CMK (cell line): ENCODE measurements at places on chromosomes 3 and 15.

DNA sequence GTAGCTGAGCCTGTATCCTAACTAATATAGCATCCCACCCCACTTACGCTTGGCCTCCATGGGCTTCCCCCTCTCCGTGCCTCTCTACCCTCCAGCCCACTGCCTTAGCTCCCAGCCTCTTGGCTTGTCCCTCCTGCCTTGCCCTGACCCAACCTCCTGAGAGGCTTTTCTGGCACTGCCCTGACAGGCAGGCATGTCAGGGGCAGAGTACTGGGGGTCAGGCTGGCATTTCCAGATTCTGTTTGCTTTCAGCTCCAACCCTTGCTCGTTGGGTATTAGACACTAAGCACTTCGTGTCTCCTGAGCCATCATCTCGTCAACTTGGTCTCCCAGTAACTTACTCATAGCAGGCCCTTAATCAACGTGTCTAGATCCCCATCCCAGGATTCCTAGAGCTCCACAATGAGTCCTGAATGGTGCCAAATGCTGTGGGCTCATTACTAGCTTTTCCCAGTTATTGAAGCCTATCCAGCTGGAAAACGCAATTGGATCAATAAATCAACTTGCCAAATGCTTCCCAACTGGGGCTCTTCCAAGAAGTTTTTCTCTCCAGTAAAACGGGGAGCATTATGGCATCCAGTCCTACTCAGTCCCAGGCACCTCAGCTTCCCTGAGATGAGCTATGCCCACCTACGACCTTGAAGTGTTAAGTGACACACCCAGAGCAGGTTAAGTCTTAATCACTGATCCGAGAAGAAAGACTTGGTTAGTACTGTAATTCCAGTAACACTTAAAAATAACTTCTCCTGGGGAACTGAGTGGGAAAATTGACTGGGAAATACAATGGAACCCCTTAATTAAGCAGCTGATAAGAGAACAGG is 78.5 kb upstream of the DLG1 start:
- no peak for DNase-seq

DNA sequence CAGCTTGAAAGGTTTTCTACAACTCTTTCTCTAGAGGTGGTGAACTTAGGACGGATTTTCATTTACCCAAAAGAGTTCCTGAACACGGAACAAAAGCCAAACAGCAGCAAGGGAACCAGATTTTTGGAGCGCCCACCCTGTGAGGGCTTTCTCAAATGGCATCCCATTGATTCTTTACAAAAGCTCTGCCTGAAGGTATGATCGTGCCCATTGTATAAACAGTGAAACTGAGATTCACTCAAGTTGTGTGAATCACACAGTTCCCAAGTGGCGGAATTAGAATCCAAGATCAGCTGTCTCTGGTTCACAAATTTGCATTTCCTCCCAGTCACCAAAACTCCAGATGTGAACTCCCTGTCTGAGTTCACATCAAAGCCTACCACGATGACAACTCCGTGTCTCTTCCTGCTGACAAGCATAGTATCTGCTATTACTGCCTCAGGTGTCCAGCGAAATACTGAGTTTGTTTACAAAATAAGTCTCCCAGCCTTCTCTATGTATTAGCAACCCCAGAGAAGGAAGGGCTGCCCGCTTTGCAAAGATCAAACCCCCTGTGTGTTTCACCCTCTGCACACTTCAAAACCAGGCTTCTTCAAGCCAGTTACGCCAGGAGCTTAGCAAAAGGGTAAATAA is 235.9 kb upstream of the ST8SIA2 start:
- DNase-seq, result no peak

- no peak for DNase-seq
Measured at GRCh38 chr3:122572940-122573412, 4.5 kb upstream of the PARP15 start.

DNA sequence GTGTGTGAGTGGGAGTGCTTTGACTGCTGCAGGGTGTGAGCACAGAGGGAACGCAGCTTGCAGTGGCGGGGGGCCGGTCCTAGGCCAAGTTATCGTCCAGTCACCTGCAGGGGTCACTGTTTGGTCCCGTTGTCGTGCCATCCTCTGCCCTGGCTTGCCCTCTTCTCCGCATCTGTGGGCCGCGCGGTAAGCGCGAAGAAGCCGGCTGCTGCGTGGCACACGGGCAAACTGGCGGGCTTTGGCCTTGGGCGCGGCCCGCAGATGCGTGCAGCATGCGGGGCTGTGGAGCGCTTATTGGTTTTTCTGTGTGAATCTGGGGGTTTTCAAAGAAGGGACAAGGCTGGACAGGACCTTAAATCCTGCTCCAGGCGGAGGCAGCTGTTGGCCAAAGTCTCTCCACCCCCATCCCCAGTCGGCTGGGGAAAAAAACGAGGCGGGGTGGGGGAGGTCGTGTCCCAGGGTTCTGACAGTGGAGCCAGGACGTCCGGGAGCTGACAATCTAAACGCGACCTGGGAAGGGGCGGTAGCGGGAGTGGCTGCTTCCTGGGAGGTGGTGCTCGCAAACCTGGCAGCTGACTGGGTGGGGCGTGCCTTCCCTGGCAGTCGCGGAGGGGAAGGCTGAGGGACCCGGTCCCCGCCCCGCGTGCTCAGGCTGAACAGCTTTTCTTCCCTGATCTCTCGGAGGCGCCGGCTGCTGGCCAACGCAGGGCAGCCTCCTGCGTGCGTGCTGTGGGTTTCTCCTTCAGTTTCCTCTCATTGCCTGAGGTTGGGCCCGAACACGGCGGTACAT is 39.7 kb upstream of the VEPH1 start:
- DNase-seq, result no peak

- no peak for DNase-seq
Measured at GRCh38 chr3:60792249-60792852, 458.9 kb downstream of the FHIT start.

DNA sequence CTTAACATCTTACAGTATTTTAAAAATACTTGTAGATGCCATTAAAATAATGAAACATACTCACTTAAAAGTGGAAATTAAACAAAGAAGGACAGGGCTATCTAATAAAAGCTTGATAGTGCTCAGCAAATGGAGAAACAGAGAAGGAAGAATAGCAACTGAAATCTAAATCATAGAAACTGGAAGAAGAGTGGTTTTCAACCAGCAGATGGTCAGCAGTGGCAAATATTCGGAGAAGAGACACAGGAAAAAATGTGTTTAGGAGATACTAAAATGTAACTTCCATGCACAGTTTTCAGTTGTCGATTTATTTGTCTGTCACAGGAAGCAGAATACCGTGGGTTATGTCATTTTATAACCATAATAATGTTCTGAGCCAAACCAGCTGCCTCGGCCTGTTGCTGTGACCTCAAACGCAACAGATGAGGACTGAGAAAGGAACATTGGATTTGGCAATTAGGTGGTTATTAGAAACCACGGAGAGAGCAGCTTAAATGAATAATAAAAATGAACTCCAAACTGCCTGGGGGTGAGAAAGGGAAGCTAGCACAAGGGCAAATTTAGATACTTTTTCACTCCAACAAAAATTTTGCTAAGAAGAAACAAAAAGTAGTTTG is 246.6 kb upstream of the KCNMB2 start:
- no peak for DNase-seq

DNA sequence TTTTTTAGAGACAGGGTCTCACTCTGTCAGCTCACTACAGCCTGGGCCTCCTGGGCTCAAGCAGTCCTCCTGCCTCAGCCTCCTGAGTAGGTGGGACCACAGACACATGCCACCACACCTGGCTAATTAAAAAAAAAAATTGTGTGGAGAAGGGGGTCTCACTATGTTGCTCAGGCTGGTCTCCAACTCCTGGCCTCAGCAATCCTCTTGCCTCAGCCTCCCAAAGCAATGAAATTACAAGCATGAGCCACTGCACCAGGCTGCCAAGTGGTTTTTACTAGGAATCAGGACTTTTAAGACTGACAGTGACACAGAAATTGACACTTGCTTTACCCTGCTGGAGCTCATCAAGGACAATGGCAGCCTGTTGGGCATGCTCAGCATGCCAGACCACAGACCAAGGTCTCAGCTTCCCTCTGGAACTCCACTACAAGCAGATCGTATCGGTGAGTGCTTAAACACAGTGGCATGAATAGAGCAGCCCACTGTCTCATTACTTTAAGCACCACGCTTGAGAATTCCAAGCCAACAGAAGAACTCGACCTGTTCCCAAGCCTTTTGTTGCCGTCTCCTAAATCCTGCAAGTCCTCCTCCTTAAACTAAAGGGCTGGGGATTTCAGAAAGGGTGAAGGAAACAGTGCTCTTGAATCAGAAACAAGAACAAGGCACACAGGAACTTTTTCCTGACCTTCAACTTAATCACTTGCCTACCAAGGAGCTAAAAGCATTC is 41.4 kb downstream of the EOMES start:
- DNase-seq, result no peak

DNA sequence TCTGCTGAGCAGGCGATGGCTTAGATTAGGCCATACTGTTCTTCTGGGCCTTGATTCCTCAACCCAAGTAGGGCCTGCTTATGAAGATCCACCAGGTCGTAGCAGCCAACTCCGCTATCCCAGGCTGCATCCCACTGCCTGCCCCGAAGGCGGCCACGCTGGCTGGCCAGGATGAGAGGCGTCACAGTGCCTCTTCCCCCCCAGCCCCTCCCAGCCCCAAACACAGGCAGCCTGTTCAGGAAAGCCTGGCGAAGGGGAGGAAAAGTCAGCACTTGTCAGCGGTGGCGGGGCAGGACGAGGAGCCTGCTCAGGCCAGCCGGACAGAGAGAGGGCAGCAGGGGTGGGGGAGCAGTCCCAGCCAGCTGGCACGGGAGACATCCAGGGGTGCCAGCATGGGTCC is 11.2 kb downstream of the PTH1R start:
- DNase-seq, result no peak

- no peak for DNase-seq
Measured at GRCh38 chr3:143140550-143140949, 21.0 kb downstream of the CHST2 start.

GRCh38 chr3:67593761-67594234 is 60.6 kb downstream of the SUCLG2 start:
- DNase-seq, result no peak

- no peak for DNase-seq
Measured at GRCh38 chr15:39881790-39882189, 38.3 kb downstream of the GPR176 start.

- DNase-seq, result no peak
Measured at GRCh38 chr3:31620656-31621055, 87.9 kb downstream of the STT3B start.

DNA sequence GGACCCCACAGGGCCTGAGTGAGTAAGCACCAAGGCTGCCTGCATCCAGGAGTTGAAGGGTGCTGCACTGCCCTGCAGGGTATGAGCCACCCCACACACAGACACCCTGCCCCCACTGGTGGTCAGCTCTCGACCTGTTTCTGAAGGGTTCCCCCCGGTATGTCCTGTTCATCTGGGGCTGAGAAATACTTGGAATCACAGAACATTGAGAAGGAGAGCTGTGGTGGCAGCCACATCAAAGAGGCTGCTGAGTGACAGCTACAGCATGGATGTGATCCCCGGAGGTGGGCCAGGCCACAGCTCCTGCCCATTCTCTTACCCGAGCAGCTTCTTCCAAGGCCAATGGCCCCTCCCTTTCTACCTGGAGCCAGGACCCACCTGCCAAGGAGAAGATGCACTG is 66.4 kb upstream of the PLXNA1 start:
- DNase-seq, result no peak

- DNase-seq, result no peak
Measured at GRCh38 chr3:181966393-181966792, 254.7 kb downstream of the SOX2 start.

DNA sequence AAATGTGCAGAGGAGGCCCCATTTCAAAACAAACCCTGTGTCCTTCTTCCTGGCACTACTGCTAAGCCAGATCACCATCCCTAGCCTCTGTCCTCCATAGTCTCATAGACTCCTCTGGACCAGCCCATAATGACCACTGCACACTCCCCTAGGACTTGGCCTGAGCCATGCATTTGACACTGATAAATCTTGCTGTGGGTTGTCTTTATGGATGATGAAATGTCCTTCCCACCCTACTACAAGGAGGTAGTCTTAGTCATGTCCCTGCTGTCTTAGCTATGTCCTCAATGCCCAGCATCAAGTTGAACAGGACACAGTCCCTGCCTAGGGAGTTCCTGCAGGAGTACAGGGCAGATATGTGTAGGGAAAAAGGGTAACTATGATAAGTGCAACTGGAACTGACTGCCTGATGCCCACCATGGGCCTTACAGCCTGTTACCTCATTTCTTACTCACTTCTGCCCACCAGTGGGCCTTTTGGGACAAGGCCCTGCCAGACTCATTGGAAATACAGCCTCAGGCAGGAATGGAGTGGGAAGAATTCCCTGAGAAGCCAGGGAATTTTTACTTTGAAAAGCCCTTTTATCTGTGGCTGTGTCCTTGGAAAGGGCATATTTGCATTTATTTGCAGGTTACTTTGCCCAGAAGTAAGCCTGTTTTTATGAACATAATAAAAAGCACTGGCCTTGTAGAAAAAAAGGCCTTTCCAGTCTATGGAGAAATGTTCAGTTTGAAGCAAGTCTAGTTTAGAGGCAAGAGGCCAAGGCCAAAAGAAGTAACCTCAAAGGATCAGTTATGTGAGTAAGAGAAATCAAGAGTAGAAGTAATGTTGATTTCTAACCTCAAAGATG is 199.6 kb upstream of the EIF1B start:
- DNase-seq, result no peak

DNA sequence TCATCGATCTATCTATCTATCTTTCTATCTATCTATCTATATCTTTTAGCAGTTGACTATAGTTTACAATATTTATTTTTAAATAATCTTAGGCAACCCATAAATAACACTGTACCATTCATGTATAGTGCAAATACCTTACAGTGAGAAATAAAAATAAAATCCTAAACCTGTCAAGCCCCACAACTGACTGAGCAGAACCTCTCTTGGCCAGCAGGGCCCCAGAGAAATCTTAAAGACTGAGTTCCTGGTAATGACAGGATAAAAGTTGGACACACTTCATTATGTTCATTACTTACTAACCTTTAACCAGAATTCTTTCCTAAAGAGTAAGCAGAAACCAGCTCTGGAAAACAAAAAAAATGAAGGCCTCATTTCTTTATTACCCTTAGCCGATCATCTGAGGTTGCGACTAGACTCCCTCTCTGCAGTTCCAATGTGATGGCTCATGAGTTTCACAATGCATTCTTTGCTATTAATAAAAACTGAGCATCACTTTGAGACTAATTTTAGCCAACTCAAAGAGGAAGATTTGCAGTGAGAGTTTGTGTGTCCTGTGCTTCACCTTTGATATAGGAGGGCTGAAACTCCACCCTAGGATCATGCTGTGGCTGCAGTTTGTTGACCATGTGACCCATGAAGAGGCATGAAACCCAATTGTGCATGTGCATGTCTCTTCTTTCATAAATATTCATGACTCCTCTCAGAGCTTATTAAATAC is 1072.0 kb downstream of the NSUN3 start:
- DNase-seq, result no peak

DNA sequence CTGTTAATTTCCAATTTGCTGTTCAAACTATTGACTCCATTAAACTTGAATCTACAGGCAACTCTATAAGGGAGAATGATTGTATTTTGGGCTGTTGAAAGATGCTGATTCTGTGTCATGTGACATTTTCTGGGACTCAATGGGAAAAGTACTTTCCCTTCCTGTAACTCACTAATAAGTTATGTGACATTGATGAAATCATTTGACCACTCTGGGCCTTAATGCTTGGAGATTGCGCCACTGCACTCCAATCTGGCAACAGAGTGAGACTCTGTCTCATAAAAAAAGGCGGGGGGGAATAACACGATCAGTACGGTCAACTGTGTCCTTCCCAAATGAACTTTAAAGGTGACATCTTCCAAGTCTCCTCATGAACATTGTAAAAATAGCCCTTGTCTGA is 215.2 kb upstream of the SGO1 start:
- no peak for DNase-seq

- no peak for DNase-seq
Measured at GRCh38 chr3:148938936-148939335, 52.4 kb upstream of the GYG1 start.

- DNase-seq, result no peak
Measured at GRCh38 chr3:138230525-138230924, 43.4 kb downstream of the ARMC8 start.
